Kidney tubule cell (primary cell): ENCODE measurements at places on chromosomes 7 and 10.
A peak's percentile ranks its signal among the peaks of the same experiment; 100 is the strongest.

- DNase-seq = peak; percentile 35
Measured at GRCh38 chr10:87767253-87767652, 50.8 kb downstream of the ATAD1 start.

GRCh38 chr10:33111488-33112051, 153.5 kb upstream of the ITGB1 start:
- no peak for DNase-seq

GRCh38 chr10:96637709-96638108, 50.9 kb upstream of the TM9SF3 start:
- DNase-seq = no peak

- no peak for DNase-seq
Measured at GRCh38 chr10:127135844-127136577, 60.4 kb downstream of the INSYN2A start.

- peak; percentile 17 for DNase-seq
Measured at GRCh38 chr10:33521062-33521461, 186.6 kb upstream of the NRP1 start.
